ENCODE measurements at places on chromosomes 2 and 18.

- no peak for DNase-seq
Observed at GRCh38 chr2:149765636-149766035, 178.1 kb upstream of the MMADHC start.

GRCh38 chr2:151973901-151974199 is 125.0 kb downstream of the CACNB4 start:
- DNase-seq, result no peak

- no peak for DNase-seq
Observed at GRCh38 chr18:3892152-3892551, 442.2 kb downstream of the TGIF1 start.

- DNase-seq, result no peak
Observed at GRCh38 chr2:160901613-160902012, 258.6 kb upstream of the TANK start.

GRCh38 chr2:43028188-43028587 is 198.2 kb downstream of the ZFP36L2 start:
- no peak for DNase-seq

DNA sequence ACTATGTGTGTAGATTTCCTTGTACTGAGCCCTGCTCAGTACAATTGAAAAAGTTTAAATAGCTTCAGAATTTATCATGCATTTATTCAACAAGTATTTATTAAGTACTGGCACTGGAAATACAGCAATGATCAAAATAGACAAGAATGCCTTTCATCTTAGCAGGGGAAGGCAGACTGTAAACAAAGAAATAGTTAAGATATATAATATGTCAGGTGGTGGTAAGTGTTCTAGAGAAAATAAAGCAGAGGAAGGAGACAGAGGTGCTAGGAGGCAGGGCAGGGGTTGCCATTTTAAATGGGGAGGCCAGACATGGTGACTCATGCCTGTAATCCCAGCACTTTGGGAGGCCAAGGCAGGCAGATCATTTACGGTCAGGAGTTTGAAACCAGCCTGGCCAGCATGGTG is 13.6 kb upstream of the LIPG start:
- DNase-seq, result no peak

All from stimulated activated CD4-positive, alpha-beta T cell treated with anti-CD3 and anti-CD28 coated beads, Interleukin-1b, Interleukin-23, amount 100 ng/mL, for 48 hours (primary cell).